ENCODE measurements at places on chromosomes 2 and 18.

GRCh38 chr2:71330155-71330554, 1.4 kb upstream of the ZNF638 start:
- DNase-seq, result no peak

DNA sequence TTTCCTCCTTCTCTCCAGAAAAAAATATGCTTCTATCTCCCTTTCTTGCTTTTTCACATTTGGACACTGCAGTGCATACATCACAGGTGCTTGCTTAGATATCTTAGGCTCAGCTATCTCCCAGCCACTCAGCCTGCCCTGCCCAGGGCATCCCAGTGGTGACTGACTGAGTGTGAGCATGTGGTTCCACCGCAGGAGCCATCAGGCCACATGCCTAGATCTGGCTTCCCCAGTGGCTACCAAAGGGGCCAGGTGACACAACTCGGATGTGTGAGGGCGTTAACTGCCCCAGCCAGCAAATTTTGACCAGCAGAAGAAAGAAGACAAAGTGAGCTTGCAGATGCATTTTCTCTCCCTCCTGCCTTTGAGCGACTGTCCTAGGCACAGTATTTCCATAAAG, 25.5 kb downstream of the SP5 start:
- DNase-seq, result no peak

GRCh38 chr2:218398437-218399390, 954 bp upstream of the CTDSP1 start:
- peak; percentile 85 for DNase-seq

- no peak for DNase-seq
Measured at GRCh38 chr18:31931163-31931885, 11.6 kb downstream of the TRAPPC8 start.

DNA sequence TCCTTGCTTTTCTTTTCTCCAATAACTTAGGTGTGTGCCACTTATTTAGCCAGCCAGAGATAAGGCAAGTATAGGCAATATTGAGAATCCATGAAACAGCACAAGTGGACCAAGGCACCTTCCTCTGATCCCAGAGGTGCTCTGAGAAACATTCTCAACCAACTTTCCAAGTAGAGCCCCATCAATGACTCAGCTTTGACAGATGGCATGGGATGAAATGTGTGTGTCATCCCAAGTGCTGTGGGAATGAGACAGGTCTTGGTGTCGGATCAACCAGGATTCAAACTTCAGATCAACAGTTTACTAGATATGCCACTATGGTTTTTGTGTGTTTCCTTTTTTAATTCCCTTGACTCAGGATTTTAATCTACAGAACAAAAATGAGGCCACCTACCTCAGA, 164.0 kb downstream of the GRB14 start:
- no peak for DNase-seq

GRCh38 chr2:109098251-109098920, 30.6 kb upstream of the SH3RF3 start:
- DNase-seq, result no peak

GRCh38 chr2:66888791-66889631, 454.1 kb downstream of the MEIS1 start:
- DNase-seq, result peak; percentile 21

- DNase-seq, result no peak
Measured at GRCh38 chr18:32346671-32347070, 124.0 kb downstream of the GAREM1 start.

DNA sequence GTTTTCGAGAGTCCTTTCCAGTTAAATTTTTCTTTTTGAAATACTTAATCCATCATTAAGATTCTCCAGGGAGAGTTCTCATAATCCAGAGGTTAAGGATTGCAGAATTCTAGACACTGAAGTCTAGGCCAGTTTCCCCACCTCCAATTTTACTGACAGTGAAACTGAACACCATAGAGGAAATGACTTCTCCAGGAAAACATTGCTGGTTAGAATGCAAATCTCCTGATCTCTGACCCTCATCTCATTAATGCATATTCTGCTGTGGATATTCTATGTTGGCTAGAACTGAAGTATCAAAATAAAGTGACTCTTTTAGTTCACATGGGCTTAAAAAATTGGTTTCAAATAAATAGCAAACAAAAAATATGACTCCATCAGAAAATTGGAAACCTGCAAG, 105.8 kb upstream of the UGP2 start:
- DNase-seq, result no peak

- DNase-seq, result no peak
Measured at GRCh38 chr18:39751161-39751560, 2185.6 kb upstream of the CELF4 start.

Data from colonic mucosa (tissue), 4 donors.